ENCODE measurements at places on chromosomes 3 and 15. TPM values are rescaled to one million over a fixed set of nuclear protein-coding genes. Genes with fewer than 3 reads are reported as not detected.

MESP1 gene
- not detected for total RNA-seq

CYP11A1 gene
- 1.3 TPM for total RNA-seq

AAGAB gene
- total RNA-seq = 59.1 TPM

DNA sequence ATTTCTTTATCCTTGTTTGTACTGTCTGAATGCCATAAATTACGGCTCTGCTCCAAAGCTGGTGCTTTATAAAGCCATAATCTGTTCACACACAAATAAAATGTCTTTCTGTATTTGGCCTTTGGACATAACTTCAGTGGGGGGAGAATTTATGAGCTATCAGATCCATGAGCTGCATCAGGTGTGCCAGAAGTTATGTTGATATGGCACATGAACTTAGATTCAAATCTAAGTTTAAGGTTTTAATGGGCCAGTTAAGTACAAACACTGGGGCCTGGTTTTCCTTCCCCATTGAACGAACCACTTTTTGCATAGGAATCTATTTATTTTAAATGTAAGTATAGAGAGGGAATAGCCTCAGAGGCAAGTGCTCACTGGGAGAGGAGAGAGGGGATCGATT lies 239.9 kb downstream of the NFKBIZ start:
- DNase-seq = no peak

DNA sequence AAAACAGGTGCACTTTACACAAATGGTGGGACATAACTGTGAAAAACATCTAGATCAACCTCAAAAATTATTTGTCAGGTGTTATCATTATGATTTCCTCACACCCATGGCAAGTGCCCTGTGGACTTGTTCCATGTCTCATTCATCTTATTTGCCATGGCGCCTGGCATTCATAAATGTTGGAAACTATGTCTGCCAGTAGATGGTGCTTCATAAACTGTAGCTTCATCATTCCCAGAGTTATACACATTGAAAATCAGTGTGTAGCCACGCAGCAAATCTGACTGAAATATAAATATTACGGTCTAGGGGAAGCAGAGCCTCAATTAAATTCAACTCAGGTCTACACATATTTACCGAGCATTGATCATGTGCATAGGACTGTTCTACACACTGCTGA lies 90.7 kb downstream of the IMPG2 start:
- DNase-seq = no peak

Measured in SJSA1 (cell line).